GM19239 (cell line): ENCODE measurements at places on chromosomes 1 and 21.

DNA sequence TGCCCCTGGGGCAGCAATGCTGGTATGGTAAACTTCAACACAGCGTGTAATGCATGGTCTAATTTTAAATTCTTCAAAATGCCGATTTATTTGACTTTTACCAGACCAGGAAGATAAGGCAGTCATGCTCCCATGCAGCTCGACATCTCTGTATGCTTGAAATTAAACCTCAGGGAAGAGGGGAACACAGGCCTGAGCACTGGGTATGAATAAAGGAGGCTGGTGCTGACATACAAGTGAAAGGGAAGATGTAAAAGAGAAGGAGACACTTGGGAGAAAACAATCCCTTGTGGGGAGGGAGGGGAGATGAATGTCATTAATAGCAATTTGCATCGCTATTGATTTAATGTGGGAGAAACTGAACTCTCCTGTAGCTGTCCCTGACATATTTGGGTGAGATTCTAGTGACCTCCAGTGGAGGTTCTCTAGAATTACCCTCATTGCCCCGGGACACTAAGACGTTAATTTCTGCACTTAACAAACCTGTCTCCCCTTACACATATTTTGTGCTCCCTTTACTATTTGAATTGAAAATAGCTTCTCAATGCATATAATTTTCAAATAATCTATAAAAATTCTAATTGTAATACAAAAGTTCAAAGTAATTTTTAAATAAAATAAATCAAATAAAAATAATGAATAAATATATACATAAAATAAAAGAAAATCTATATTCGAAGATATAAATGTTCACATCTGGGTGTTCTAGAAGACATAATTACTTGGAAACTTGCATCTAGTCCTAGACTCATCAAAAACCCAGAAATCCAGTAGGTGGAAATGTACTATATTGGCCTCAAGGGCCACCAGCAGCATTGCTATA, 283.1 kb downstream of the LMX1A start:
- DNase-seq: peak; percentile 10

GRCh38 chr1:214439352-214440119, 111.9 kb downstream of the PTPN14 start:
- peak; percentile 9 for DNase-seq

DNA sequence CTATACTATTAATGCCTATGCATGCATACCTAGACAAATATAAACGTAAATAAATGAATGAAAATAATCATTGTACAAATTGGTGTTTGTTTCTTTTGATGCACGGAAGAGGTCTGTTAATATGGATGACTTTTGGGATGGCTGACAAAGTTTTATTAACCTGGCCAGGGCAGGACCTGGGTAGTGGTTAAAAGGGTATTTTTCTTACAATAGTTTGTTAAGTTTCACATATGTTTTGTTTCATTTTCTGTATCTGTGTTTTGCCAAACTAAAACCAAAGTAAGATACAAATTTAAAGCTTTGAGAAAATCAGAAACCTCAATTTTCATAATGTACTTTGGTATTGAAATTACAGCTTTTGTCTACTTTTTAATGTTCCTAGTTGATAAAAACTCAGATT, 222.7 kb upstream of the OLFM3 start:
- no peak for DNase-seq

DNA sequence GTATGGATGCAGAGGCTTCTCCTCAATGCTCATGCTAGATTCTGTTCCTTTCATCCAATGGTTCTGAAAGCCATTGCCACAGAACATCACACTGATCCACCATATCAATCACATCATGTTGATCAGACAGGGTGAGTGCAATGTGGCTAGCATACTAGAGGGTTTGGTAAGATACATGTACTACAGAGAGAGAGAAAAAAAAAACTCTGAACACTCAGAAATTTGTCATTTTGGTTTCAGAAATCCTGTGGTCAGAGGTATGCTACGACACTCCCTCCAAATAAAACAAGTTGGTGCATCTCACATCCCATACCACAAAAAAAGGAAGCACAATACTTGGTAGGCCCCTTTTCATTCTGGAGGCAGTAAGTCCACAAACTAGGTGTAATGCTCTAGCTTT, 35.4 kb downstream of the OR10J1 start:
- DNase-seq: no peak

- DNase-seq: no peak
These were observed 119.8 kb upstream of the PTGFR start for GRCh38 chr1:78370779-78371482.

DNA sequence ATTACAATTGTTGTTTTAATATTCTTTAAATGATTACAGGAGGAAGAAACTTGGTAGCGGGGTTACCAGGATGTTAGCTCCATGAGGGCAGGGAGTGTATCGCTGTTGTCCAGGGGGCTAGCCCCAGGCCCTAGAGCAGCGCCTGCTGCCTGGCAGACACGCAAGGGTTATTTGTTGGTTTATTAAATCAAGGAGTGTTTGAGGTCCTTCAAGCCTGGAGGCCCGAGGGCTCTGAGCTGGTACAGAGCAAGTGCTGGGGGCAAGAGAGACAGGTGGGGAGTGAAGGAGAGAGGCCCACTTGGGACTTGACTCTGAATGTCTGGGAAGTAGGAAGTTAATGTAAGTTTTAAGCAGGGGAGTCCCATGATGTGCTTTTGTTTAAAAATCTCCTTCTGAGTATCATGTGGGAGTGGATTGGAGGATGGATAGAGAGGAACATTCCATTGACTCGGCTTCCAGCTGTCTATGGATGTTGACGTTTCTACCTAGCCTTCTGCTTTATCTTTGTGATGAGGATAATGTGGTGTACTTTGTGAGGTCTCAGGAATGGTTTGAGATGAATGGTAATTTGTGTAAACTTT, 8.7 kb downstream of the ITSN1 start:
- DNase-seq: no peak

DNA sequence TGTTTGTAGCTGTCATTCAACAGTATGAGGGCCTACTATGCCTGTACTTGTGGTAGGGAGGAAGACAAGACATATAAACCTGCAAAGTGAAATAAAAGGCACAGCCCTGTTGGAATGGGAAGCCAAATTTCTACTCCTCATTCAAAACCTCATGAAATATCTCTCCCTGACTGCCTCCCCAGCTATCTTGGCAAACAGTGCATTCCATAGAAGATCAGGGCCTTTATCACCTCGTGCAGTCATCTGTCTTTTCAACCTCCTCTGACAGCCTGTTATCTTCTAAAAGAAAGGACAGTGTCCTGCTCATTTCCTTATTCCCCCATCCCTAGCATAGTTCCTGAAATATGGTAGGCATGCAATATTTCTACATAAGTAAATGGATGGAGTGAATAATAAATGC, 71.0 kb downstream of the SH3GLB1 start:
- DNase-seq: no peak

DNA sequence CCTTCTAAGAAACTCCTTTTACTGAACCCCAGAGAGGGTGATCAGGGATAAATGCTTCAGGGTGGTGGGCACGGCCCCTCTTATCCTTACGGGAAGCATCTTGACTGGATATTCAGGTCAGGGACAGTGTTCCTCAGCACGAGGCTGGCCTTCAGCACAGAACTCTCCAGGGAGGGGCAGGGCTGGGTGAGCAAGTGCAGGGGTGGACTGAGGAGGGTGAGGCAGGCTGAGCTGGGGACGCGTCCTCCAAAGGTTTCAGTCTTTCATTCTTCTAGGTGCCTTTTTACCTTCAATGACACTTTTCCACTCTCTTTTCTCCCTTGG, 52.3 kb downstream of the RASSF5 start:
- DNase-seq: no peak

GRCh38 chr1:197902131-197902453, 338 bp upstream of the C1orf53 start:
- DNase-seq: no peak

- DNase-seq: no peak
These were observed 190.6 kb downstream of the KIF26B start for GRCh38 chr1:245345191-245345884.

DNA sequence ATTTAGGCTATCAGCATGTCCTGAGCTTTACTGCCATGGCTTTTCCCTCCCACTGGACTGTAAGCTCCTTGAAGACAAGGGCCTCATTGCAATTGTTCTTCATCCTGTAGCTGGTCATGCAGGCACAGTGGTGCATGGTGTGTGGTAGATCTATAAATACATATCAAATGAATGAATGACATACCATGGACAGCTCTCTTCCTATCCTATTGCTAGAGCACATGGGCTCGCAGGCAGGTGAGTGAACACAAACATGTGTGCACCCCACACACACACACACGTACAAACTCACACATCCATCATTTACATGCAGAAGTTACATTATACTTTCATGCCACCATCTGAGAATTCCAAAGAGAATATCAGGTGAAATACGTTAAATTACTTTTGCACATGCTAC, 172.9 kb upstream of the RUNX1 start:
- DNase-seq: no peak

DNA sequence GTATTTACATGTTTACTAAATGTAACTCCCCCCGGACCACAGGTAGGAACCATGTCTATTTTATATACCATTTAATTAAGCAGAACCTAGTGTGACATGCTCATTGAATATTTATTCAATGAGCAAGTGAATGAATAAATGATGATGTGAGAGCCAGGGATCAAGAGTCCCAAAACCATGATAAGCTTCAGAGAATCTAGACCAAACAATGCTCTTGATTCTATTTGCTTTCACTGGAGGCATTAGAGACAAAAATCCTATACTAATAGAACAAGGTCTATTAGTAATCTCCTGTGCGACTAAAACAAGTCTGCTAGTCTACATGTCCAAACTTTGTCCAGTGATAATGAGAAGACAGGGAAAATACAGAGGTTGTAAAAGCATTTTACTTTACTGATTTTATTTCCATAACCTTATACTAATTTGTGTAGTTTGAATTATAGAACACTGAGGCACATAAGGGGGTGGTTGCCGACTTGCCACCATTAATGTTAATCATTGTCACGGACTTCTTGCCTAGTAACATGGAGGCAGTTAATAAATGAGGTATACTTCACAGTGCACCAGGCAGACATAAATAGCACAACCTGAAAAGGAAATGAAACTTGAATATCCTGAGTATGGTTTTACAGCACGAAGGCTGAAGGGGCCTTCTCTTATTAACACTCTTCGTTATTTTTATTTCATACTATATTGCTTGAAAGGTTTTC, 69.8 kb downstream of the TBX15 start:
- peak; percentile 25 for DNase-seq

GRCh38 chr1:34346128-34346527, 169.4 kb downstream of the C1orf94 start:
- no peak for DNase-seq

DNA sequence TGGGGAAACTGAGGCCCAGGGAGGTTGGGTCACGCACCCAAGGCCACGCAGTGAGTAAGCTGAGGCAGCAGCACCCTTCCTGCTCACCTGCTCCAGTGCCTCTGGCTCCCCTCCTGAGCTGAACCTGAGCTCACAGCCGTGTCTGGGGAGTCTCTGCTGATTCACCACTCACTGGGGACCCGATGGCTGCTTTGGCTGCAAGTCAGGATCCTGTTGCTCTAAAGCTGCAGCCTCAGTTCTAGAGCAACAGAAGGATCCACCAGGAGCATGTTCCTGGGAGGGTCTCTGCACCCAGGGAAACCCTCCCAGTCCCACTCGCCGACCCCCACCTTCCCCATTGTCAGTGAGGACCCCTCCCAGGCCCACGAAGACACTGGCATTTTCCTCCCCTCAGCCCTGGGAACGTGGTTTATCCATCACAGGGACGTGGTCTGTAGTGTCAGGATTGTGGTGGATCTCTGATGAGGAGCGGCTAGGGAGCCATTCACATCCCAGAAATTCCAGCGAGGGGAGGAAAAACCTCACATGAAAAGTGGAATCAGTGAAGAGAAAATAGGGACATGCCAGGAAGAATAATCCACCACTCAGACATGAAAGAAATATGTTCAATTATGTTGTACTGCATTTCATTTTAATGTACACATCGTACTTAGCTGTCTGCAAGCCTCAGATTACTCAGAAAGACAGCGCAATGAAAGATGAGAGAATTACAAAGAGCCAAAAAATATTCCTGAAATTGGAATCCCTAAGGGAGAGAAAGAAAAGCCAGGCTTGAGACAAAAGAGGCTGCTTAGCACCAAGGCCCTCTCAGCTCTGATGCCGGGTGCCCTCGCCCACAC, 447.2 kb downstream of the MATN1 start:
- no peak for DNase-seq

GRCh38 chr1:93578911-93579825, 102.5 kb downstream of the BCAR3 start:
- no peak for DNase-seq

GRCh38 chr1:173017792-173018191, 32.9 kb downstream of the TNFSF18 start:
- no peak for DNase-seq

- no peak for DNase-seq
These were observed 33.2 kb downstream of the ZBTB40 start for GRCh38 chr1:22484706-22485345.

DNA sequence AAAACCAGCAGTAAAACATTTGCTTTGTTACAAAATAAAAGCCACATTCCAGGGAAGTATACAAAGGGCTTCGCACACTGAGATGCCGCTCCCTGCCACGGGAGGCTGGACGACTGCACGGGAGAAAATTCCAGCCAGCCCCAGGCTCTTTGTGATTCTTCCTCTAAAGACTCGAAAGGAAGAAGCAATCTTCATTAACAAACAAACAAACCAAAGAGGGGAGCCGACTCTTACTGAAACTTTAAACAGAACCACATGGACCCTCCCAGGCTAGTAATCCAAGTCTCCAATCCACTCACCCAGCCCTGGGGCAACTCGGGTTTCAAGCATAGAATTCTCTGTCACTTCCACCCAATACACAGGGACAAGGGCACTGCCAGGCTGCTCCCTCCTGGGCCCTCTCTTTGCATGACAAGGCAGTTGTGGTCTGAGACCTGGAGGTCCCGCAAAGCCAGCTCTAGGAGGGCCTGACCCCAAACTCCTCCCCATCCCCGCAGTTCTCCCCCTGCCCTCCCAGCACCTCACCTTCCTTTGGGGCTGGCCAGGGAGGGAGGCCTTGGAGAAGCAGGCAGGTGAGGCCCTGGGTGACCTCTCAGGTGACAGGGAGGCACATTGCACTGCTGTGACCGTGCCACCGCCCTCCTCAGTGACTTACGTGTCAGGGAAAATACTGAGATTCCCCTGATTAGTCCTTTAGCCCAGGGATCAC, 26.6 kb upstream of the COL18A1 start:
- DNase-seq: no peak

GRCh38 chr1:31570906-31571305, 5.4 kb upstream of the TINAGL1 start:
- no peak for DNase-seq

DNA sequence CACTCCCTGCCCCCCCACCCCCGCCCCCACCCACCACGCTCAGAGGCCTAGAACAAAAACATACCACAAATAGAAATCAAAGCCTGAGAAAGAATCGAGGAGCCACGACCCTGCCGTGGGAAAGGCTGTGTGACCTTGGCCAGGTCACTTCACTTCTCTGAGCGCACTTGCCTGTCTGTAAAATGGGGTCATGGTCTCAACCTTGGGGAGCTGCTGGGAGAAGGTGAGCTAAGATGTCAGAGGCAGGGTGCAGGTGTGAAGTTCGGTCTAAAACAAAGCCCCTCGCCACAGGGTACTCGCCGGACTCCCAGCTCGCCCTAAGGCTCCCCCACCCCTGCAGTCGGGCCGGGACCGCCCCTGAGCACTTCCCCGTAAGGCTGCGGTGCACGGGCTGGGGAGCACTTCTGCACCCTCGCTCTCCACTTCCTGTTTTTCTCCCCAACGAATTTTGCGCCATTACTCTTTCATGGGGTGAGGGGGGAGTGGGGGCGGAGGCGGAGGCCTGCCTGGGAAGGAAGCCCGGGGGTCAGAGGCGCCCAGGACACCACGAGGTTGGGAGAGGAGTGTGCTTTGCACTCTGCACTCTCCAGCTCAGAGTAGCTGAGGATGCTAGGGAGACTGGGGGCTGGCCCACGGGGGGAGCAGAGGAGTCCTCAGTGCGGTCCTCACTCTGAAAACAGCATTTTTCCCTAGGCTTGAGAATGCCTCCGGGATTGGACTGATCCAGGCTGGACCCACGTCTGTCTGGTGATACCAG, 21.9 kb upstream of the PIK3CD start:
- DNase-seq: no peak
